ENCODE measurements at places on chromosomes 4 and X. TPM values are rescaled to one million over a fixed set of nuclear protein-coding genes. Genes with fewer than 3 reads are reported as not detected.

Gene DIAPH2
- 33.0 TPM for total RNA-seq

Gene SLC26A1
- 0.31 TPM for total RNA-seq

Gene FGA
- not detected for total RNA-seq

Gene TMPRSS11D
- 6.6 TPM for total RNA-seq

Gene GSX2
- total RNA-seq = not detected

Gene CXCL1
- total RNA-seq = 2.1 TPM

Gene RNF212
- total RNA-seq = 4.0 TPM

Gene ZCCHC4
- 35.8 TPM for total RNA-seq

Gene ZNF711
- 34.5 TPM for total RNA-seq

Gene RNF128
- 4.4 TPM for total RNA-seq

Gene SLC38A5
- 3.7 TPM for total RNA-seq

Gene CXCL10
- not detected for total RNA-seq

Gene HTR2C
- not detected for total RNA-seq

Gene IGSF1
- total RNA-seq = 69.3 TPM

Gene CABS1
- total RNA-seq = not detected

Gene IGFBP7
- 201 TPM for total RNA-seq

Gene FRMD7
- 0.82 TPM for total RNA-seq

Gene PCSK1N
- total RNA-seq = 2.5 TPM

Gene CLTRN
- total RNA-seq = 1.0 TPM

Gene L1CAM
- total RNA-seq = 17.5 TPM

Gene OTUD6A
- not detected for total RNA-seq

Gene ZXDA
- 9.2 TPM for total RNA-seq

Gene BGN
- 62.2 TPM for total RNA-seq

Gene ARMCX5
- 15.5 TPM for total RNA-seq

Gene PIN4
- total RNA-seq = 7.2 TPM

Gene UGT2B17
- not detected for total RNA-seq

Gene OPRPN
- not detected for total RNA-seq

Gene CXorf65
- not detected for total RNA-seq

Gene SORBS2
- 49.2 TPM for total RNA-seq

Gene CLDN22
- 0.31 TPM for total RNA-seq

Measured in tongue (tissue), 3 donors.